ENCODE measurements at places on chromosomes 2 and 18.

DNA sequence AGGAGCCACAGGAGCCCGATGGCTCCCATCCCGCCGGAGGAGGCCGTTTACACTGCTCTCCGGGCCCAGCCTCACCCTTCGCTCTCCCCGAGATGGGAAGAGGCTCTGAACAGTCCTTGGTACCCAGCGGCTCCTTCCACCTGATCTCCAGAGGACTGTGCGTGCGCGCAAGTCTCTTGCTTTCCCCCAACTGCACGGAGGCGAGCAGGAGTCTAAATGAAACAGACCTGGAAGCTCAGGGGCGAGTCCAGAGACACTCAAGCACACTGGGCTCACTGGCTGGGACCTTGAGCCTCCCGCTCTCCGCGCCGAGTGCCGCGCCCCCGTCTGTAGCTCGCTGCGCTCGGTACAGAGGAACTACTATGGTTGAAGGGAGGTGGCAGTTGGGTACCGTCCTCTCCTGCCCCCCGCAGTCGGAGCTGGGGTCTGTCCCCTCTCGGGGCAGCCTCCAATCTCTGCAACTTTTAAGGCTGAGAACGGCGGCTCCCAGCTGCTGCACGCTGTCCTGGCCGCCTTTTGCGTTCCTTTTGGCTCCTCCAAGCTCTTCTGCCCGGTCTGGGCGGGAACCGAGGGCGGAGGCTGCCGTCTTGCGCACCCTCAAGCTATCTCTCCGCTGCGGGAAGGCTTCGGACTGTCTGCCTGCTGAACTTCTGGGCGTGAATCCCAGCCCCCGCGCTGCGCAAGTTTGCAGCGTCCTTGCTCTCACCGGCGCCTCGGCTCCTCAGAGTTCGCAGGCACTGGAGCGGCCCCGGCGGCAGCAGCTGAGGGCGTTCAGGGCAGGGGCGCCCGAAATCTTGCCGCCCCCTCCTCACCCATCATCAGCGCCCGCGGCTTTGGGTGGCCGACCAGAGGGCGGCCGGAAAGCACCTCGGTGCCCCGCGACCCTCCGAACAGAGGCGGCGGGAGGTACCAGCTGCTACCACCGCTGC lies 491 bp downstream of the ALK start:
- no peak for DNase-seq

DNA sequence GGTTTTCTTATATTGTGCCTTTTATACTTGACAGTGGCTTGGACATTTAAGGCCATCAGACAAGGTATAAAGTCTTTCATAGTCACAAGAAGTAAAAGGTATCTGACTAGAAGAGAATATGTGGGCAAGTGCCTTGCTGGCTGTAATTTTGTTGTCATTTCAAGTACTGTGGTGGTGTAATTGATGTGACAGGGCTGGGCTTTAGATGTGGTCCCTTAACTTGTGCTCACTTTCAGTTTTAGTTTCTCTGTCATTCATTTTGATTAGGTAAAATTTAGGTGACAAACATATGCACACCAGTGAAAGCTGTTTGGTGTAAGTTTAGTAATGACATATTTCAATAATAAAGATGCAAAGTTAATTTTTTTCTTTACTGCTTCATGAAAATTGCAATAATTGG lies 31.2 kb upstream of the TBR1 start:
- peak; percentile 55 for DNase-seq

GRCh38 chr18:58800582-58800981 lies 64.1 kb upstream of the ZNF532 start:
- no peak for DNase-seq

- no peak for DNase-seq
These were observed 3.3 kb downstream of the CDH7 start for GRCh38 chr18:65754121-65754520.

DNA sequence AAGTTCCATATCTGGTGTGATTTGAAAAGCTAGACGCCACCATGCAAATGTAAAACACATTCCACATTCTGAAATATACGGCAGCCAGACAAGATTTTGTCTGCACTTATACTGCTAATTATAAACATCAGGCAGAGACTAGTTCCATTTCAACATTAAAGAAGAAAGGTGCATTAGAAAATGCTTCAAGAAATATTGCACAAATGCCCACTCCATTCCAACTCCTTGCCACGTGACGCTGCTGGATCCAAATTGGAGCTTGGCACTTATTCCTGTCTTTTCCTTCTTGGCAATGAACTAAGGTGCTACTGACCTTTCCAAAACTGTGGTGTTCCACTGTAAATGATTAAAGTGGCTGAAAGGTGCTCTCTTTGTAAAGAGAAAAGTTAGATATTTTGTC lies 6.3 kb downstream of the COL6A3 start:
- no peak for DNase-seq

GRCh38 chr2:149365931-149366583 lies 35.7 kb downstream of the LYPD6 start:
- DNase-seq: no peak

GRCh38 chr2:69766014-69766413 lies 24.1 kb downstream of the ANXA4 start:
- no peak for DNase-seq

GRCh38 chr2:30514134-30514847 lies 67.2 kb downstream of the LCLAT1 start:
- DNase-seq: no peak

- no peak for DNase-seq
These were observed 790.5 kb downstream of the RNF144A start for GRCh38 chr2:7707723-7708122.

DNA sequence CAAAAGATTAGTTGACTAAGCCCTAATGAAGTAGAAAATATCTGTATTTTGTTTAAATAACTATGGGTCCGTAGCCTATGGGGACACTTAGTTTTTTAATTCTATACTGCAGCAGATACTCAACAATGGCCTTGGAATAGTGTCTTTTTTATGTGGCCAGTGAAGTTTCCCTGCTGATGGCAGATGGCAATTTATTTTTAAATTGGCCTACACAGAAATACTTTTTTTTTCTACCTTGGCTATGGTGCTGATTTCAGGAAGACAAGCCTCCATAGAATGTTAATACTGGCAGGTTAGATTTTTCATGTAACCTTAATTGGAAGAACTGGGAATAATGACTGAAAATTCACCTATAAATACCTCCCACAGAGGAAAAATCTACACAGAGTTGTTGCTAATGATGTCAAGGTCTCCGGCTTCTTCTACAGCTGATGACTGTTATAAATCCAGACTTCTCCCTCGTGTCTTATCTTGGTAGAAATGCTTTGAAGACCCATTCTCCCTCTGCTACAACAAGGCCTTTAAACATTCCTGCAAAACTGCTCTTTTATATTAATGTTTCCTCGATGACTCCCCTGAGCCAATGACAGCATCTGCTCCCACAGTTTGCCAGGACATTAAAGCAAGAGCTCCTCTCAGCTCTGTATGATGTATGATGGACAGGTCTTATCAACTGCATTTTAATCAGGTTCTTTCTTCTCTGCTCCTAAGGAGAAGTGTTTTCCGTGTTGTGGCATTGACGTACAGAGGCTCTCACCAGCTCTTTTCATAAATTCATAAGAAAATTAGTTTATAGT lies 29.1 kb upstream of the FAM98A start:
- no peak for DNase-seq

DNA sequence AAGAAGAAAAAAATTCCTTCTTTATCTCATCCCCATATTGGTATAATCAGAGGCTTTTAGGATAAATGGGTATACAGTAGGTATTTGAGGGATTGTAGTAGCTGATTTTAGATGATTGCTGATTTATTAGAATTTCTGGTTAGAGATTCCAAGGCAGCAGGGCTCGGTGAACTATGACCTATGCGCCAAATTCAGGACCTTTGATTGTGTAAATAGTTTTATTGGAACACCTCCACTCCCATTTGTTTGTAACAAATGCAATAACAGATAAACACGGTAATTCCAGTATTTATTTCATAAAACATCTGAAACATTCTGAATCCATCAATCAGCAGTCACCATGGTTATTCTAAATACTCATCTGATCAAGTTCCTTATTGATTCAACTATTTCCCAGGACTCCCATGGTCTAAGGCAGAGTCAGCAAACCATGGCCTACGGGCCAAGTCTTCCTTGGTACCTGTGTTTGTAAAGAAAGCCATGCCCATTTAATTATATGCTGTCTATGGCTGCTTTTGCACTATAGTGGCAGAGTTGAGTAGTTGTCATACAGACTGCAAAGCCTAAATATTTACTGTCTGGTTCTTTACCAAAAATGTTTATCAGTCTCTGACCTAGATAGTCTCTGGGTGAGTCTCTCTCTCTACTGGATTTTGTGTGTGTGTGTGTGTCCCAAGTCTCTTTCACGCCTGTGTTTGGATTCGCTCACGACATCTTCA lies 4.3 kb downstream of the MGAT5 start:
- DNase-seq: no peak

DNA sequence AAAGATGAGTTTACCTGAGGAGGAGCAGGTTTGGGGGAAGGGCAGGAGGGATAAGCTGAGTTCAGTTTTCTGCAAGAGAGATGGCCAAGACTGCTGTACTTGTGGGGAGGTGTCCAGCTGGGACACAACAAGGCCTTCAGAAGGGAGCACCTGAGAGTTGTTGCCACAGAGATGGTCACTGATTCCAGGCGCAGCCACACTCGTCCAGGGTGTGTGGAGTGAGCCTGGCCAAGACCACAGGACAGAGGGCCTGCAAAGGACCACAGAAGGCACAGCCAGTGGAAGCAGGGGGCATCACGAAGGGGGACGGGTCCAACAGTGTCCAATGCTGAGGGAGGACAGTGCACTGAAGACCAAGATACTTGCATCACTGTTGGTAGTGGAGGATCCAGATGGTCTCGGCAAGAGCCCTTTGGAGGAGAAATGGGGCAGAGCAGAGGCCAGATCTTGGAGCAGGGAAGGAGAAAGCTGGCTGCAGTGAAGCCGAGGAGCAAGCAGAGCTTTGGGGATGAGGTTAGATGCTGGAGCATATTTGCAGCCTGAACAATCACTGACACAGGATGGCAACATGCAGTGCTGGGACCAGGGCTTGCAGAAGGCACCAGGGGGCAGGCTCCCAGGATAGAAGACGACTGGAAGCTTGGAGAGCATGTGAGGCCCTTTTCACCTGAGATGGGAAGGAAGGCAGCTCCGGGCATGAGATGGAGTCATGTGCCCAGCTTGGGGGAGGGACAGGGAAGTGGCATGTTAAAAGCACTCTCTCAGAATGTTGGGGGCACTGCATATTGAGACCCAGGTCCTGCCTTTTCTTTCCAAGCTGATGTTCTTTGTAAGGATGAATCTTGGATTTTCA lies 214.0 kb downstream of the CYP26B1 start:
- DNase-seq: peak; percentile 30

- no peak for DNase-seq
These were observed 79.6 kb upstream of the DNMT3A start for GRCh38 chr2:25421289-25421688.

DNA sequence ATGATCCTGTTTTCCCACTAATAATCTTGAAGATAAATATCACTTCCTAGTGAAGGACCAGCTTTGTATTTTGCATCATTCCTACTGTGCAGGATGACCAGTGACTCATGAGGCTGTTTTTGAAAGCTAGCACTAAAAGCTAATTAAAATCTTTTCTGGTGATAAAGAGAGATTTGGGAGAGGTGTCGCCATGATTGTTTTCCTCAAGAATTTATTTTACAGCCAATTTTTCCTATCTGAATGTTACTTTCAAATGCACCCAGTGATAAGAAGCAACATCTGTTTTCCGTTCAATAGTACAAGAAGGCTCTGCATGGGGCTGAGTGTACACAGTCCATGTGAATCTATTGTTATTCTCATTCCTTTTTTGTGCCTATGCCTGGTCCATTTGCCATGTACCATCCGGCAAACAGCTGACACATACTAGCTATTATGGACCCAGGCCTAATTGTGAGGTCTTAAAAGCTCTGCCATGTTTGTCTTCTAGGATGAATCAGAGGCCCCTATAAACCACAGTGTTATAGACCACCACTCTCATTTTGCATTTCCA lies 28.4 kb downstream of the MEIS1 start:
- no peak for DNase-seq

- DNase-seq: no peak
These were observed 185.5 kb downstream of the HDAC4 start for GRCh38 chr2:239215136-239215925.

DNA sequence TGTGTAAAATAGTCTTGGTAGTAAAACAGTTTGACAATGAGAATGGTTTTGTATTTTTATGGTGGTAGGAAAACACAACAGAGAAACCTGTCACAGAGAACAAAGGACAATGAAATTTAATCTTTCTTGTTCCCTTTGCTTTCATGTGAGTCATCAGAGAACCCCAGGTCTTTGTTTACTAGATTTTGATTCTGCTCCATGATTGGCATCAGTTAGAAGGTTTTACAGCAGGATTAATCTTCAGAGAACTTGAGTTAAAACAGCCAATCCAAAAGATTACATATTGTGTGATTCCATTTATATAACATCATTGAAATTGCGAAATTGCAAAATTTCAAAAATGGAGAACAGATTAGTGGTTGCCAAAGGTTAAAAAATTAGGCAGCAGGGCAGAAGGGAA lies 2.5 kb downstream of the APLF start:
- no peak for DNase-seq

DNA sequence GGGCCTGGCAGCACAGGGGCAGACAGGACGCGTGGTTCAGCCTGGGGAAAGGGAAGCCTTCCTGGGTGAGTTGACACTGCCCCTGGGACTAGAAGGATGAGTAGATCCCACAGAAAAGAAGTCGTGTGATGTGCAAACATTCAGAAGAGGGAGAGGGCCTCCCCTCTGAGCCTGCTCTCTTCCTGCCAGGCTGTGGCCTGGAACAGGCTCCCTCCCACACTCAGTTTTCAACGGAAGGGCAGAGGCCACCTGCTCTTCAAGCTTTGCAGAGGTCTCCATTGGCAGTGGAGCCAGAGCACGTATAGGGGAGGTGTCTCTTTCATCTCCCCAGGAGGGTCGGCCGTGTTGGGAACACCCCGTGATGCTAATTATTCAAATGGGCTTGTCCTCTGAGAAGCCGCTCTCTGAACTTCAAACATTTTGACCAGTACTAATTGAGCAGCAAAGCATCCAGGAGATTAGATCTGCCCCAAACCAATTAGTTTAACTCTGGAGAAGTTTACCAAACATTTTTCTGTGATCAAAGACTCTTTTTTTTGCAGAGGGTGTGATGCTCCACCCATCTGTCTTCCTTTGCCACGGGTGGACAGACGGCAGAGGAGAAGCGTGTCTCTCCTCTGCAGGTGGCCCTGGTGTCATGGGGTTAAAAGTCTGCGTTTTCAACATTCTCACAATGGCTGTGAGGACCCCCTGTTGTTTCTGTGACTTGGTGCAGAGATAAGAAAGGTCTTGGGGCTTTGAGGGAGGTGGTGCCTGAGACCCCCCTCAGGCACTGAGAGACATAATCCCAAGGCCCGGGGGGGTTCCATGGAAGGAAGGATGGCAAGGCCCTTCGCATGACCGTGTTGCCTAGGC lies 29.5 kb upstream of the ODC1 start:
- no peak for DNase-seq

DNA sequence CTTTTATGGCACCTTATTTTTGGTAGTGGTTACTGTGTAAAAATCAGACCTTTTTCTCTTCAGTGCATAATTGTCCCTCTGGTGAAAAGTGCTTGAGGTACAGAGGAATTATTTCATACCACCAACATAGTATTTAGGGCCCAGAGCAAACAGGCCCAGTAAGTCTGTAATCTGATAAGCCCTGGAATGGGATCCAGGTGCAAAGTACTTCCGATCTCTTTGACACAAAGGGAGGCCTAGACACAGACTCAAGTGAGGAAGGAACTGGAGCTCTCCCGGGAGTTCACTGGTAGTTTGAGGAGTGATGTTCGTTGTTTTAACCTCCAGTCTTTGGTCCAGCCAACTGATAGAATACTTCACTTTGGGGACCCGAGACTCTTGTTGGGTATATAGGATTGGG lies 57.4 kb downstream of the RAB31 start:
- DNase-seq: no peak

GRCh38 chr2:70887550-70888246 lies 48.0 kb upstream of the ATP6V1B1 start:
- DNase-seq: no peak

Measured in activated CD8-positive, alpha-beta memory T cell treated with anti-CD3 and anti-CD28 coated beads, Interleukin-2, amount 10 ng/mL, durations not matched to agents 7 days and 5 days (primary cell).